ENCODE measurements at places on chromosomes 4 and X.

DNA sequence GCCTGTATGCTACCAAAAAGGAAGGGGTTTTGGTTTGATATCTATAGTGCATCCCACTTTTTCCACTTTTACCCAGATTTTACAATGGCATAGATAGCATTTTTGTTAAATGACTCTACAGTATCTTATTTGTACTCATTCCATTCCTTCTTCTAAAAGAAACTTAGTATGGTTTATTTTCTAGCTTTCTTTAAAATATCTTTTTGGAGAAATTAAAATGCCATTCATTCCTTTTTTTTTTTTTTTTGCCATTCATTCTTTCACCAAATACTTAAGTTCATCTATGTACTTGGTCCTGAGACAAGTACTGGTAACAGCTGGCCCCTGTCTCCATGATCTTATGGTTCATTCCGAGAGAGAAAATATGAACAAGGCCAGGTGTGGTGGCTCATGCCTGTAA, 49.1 kb downstream of the MID1 start:
- DNase-seq, result no peak

- no peak for DNase-seq
Observed at GRCh38 chr4:155667222-155667567, 547 bp downstream of the GUCY1A1 start.

GRCh38 chrX:24851780-24852179, 158.1 kb downstream of the POLA1 start:
- DNase-seq, result no peak

- DNase-seq, result no peak
Observed at GRCh38 chr4:94349193-94349592, 6.6 kb upstream of the HPGDS start.
